Retinal pigment epithelial cell (primary cell): ENCODE measurements at places on chromosomes 4 and X.

DNA sequence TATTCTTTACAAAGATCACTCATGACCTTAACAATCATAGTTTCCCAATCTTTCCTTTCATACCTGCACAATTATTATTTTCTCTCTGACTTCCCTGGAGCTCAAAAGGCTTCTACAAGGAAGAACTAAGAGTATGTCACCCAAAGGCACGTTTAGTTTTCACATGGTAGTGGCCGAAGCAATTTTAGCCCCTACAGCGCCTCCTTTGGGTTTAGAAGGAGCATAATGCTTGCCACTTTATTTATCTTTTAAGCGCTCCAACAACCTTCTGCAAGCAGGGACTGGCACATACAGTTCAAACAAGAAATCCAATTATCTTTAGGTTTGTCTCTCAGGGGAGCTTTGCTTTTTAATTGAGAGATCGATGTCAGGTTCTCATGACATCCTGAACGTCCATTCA lies 42.0 kb upstream of the IGSF1 start:
- no peak for DNase-seq

- no peak for DNase-seq
Measured at GRCh38 chr4:113880240-113881028, 99.0 kb downstream of the ARSJ start.

DNA sequence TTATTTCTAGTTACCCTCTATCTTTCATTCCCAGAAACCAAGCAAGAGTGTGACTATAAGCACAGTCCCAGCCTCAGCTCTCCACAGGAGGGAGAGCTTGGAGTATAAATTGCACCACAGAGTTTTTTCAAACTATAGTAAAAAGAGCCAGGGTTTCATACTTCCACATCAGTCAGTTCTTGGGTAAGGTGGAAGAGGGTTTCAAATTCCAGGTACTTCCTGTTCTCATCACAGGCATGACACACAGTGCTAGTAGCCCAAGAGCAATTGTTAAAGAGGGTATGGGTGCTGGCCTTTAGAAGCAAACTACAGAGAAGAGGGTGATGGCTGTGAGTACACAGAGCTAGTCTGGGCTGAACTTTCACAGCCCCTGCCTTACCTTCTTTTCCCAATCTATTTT lies 5.7 kb upstream of the IL1RAPL1 start:
- no peak for DNase-seq

DNA sequence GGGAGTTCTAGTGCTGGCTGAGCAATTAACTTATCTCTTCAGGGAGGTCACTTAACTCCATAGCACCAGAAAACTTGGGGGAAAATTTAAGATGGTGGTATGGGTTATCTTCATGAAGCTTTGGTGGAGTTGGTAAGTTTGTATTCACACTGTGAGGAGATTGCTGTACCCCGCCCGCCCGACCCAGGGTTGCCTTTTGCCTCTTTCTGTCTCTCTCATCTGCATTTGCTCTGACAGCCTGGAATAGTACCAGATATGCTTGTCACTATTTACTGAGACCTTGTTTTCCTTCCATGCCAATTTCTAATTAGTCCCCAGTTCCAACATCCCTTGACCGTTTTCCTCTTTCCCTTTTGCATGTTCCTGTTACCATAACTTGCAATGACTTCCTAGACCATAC lies 33.1 kb upstream of the ARHGEF9 start:
- DNase-seq, result no peak

DNA sequence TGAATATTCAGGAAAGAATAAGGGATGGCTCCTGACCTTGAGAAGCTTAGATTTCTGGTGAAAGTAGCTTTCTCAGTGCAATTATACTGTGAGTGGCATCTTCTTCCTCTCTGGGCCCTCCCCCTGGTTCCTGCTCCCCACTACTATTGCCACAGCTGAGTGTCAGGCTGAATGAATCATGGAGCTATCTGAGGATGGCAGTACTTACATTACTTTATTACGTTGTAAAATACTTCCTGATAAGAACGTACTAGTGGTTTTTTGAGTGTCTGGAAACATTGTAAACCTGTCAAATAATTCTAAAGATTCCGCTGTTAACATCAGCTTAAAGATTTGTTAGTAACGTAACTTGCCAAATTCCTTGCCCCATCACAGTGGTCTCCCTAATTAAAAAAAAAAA lies 36.2 kb downstream of the ARHGAP10 start:
- no peak for DNase-seq

DNA sequence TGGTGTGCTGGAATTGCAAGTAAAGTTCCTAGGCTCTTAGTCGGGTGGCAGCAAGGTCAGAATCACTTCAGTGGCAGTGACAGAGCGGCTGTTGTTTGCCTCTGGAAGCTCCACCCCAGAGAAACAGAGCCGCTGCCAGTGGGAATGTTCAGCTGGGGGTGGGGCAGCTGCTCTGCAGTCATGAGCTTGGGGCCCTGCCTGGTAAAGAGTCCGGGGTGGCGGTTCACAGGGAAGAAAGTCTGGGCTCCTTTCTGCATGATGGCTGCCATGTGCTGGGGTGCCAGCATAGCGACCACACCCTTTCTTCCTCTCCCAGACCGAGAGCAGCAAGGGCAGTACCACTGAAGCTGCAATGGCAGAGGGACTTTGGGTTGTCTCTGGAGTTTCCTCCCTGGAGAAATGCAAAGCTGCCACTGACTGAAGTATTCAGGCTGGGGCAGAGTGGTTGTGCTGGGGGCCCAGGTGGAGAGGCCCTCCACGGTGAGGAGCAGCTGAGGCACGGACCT lies 108.8 kb upstream of the CENPE start:
- DNase-seq, result no peak
